ENCODE measurements at places on chromosomes 1 and 21. TPM values are rescaled to one million over a fixed set of nuclear protein-coding genes. Genes with fewer than 3 reads are reported as not detected.
A peak's percentile ranks its signal among the peaks of the same experiment; 100 is the strongest.

DNA sequence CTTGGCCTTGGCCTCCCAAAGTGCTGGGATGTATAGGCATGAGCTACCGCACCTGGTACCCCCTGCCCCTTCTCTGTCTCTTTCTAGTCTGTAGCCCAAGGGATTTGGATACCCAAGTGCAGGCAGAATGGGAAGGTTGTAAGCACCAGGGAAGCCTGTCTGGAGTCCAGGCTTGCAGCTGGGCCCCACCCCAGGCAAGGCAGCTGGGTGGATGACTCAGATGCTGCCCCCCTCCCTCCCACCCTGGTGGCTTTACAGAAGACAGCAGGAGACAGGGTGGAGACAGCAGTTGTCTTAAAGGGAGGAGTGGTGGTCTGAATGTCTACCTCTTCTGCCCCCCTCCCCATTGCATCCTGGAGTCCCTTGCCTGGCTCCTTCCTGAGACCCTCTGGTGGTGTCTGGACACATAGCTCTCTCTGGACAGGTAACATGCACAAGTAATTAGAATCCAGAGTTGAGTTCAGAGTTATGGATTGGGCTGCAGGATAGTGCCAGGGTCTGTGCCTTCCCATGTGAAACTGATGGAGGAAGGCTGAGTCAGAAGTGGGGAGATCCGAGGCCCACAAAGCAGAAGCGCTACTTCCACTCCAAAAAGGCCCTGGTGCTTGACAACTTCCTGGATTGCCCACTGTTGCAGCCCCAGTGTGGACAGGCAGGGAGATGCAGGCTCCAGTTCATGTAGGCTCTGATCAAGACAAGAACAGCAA, 5.1 kb downstream of the LMNA start:
- peak; percentile 77 for DNase-seq
- H3K27me3 ChIP-seq = no peaks in the 10 kb centered on the region
- peak overlapping the region; percentile 99 for H3K27ac ChIP-seq
- H3K36me3 ChIP-seq = peaks cover 7% of the 10 kb centered on the region
- peaks cover 26% of the 10 kb centered on the region for H3K4me1 ChIP-seq

Gene DIO1
- not detected for total RNA-seq

GRCh38 chr1:24263211-24263610, 55.9 kb upstream of the GRHL3 start:
- H3K27ac ChIP-seq = no peak overlapping the region
- peaks cover 5% of the 10 kb centered on the region for H3K4me1 ChIP-seq
- no peak overlapping the region for H3K4me3 ChIP-seq
- H3K27me3 ChIP-seq = peaks cover 9% of the 10 kb centered on the region
- no peak for DNase-seq

Gene LCE2A
- 0.33 TPM for total RNA-seq

Gene HSF2BP
- 1.2 TPM for total RNA-seq

Gene FAM110D
- not detected for total RNA-seq

- H3K36me3 ChIP-seq = peaks cover 10% of the 10 kb centered on the region
- H3K4me1 ChIP-seq = peaks cover 8% of the 10 kb centered on the region
- peak within 1 kb of the TSS; percentile 90 for H3K27ac ChIP-seq
- peak within 1 kb of the TSS; percentile 71 for H3K4me3 ChIP-seq
- DNase-seq = no peak
These were observed at the start of gene PLEKHN1 for GRCh38 chr1:966135-966703. Gene PLEKHN1, plus strand, starts transcription at chr1:966482. Its CDS starts 50 bp downstream, at chr1:966532.

- no peaks in the 10 kb centered on the region for H3K27me3 ChIP-seq
- no peaks in the 10 kb centered on the region for H3K4me1 ChIP-seq
- H3K4me3 ChIP-seq = no peak overlapping the region
- H3K27ac ChIP-seq = no peak overlapping the region
These were observed 41.3 kb upstream of the EIF4G3 start for GRCh38 chr1:21217812-21218596.

Gene SPRR2E
- total RNA-seq = not detected

- H3K27me3 ChIP-seq = no peaks in the 10 kb centered on the region
- H3K27ac ChIP-seq = no peak overlapping the region
- no peak overlapping the region for H3K4me3 ChIP-seq
- H3K36me3 ChIP-seq = no peaks in the 10 kb centered on the region
These were observed 30.5 kb upstream of the PIK3CD start for GRCh38 chr1:9621032-9621431.

GRCh38 chr1:229985613-229986010, 81.4 kb upstream of the GALNT2 start:
- H3K4me3 ChIP-seq = no peak overlapping the region
- no peaks in the 10 kb centered on the region for H3K27me3 ChIP-seq
- no peaks in the 10 kb centered on the region for H3K36me3 ChIP-seq
- H3K4me1 ChIP-seq = no peaks in the 10 kb centered on the region

Gene LRRN2
- 0.26 TPM for total RNA-seq

DNA sequence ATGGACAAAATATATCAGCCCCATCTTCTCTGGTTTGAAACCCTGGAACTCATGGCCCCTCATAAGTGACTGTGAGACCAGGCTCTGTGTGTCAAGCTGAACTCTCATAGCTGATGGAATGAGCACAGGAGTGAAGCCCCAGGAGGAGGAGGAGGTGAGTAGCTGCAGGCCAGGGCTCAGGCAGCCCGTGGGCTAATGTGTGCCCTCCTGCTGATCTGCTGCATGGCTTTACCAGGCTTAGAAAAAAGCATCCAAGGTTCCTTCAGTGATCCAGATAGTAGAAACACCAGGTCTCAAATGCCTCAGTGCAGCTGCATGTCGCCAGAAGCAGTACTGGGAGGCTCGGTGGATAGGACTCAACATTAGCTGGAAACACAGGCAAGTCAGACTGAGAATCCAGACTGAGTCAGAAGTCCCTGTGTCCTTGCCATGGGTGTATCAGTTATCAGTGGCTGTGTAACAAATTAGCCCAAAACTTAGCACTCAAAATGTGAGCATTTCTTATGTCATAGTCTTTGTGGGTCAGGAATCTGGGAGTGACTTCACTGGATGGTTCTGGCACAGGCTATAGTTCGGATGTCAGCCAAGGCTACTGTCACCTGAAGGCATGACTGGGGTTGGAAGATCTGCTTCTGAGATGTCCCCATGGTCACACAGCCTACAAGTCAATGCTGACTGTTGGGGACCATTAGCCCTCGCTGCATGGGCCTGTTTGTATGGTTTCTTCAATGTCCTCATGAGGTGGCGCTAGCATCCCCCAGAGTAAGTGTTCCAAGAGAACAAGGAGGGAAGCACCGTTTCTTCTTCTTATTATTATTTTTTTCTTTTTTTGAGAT, 255.4 kb upstream of the IRF2BP2 start:
- no peak for DNase-seq
- H3K27ac ChIP-seq = no peak overlapping the region
- H3K4me1 ChIP-seq = peaks cover 16% of the 10 kb centered on the region
- H3K27me3 ChIP-seq = no peaks in the 10 kb centered on the region
- no peak overlapping the region for H3K4me3 ChIP-seq
- no peaks in the 10 kb centered on the region for H3K36me3 ChIP-seq

- H3K4me1 ChIP-seq = no peaks in the 10 kb centered on the region
- peaks cover 7% of the 10 kb centered on the region for H3K27me3 ChIP-seq
- H3K27ac ChIP-seq = no peak overlapping the region
- DNase-seq = no peak
These were observed 83.7 kb upstream of the CTTNBP2NL start for GRCh38 chr1:112312315-112312714.

DNA sequence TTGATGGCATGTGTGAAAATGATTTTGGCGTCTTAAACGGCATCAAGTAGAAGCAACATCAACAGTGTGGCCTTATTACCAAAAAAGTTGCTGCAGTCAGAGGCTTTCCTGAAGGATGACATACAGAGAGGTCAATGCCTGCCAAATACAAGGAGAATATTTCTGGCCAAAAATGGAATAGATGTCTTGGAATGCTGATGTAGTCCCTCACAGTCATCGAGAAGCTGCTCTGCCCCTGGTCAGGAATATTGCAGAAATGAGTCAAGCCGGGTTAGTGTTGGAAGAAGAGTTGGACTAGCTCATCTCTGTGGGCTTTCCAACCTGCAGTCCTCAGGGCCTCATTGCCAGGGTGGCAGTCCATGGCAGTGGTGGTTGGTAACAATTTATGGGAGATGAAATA, 42.1 kb downstream of the NOS1AP start:
- H3K4me1 ChIP-seq = no peaks in the 10 kb centered on the region
- H3K27ac ChIP-seq = no peak overlapping the region
- H3K27me3 ChIP-seq = peaks cover 5% of the 10 kb centered on the region
- H3K4me3 ChIP-seq = no peak overlapping the region
- no peaks in the 10 kb centered on the region for H3K36me3 ChIP-seq

Gene CELA2A
- not detected for total RNA-seq

All from fibroblast of lung (primary cell).